CD8-positive, alpha-beta memory T cell (primary cell): ENCODE measurements at places on chromosomes 12 and 14. TPM values are rescaled to one million over a fixed set of nuclear protein-coding genes. Genes with fewer than 3 reads are reported as not detected.

SOAT2 gene
- 1.00 TPM for total RNA-seq

LTBP2 gene
- total RNA-seq = 0.24 TPM

TAPBPL gene
- total RNA-seq = 32.0 TPM

SMCO2 gene
- total RNA-seq = not detected

GYS2 gene
- not detected for total RNA-seq

AMHR2 gene
- not detected for total RNA-seq

LRRC10 gene
- total RNA-seq = not detected

EPS8 gene
- 0.92 TPM for total RNA-seq

RILPL2 gene
- 27.6 TPM for total RNA-seq

CLEC4A gene
- 0.42 TPM for total RNA-seq

- DNase-seq = peak; percentile 53
- H3K27me3 ChIP-seq = no peaks in the 10 kb centered on the region
- peaks cover 18% of the 10 kb centered on the region for H3K4me1 ChIP-seq
Measured at GRCh38 chr12:123533672-123534643, at the start of gene RILPL1. RILPL1 (minus strand) TSS chr12:123533719; CDS start chr12:123533482, 237 bp downstream.

- H3K27ac ChIP-seq = no peak overlapping the region
- H3K27me3 ChIP-seq = no peaks in the 10 kb centered on the region
- peaks cover 9% of the 10 kb centered on the region for H3K4me1 ChIP-seq
- no peak overlapping the region for H3K4me3 ChIP-seq
- DNase-seq = no peak
Measured at GRCh38 chr12:76563061-76563460, 3.5 kb upstream of the OSBPL8 start.

DNA sequence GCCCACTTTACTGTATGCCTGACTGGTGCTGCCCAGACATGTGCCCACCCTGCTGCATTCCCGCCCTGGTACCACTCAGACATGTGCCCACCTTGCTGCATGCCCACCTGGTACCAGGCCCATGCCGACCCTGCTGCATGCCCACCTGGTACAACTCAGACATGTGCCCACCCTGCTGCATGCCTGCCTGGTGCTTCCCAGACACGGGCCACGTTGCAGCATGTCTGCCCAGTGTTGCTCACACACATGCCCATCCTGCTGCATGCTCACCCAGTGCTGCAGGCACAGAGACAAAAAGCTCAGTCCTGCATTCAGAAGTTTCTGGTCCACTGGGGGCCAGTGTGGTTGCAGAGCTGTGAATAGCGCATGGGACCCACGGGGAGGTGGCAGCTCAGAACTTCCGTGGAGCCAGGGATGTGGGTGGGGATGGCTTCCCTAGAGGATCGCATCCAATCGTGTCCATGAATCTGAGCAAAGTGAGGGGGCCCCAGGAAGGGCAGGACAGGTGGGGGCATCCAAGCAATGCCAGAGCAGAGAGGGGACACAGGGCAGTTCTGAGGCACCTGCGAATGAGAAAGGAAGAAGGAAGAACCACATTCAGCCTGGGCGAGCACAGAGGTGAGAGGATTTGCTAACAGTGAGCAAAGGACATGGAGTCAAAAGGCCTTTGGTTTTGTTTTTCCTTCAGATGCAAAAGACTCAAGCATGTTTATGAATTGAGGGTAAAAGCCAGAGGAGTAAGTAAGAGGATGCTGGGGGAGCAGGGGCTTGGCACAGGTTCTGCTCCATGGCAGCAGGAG, 175.9 kb upstream of the C14orf180 start:
- H3K27me3 ChIP-seq = no peaks in the 10 kb centered on the region
- H3K4me1 ChIP-seq = peaks cover 15% of the 10 kb centered on the region
- DNase-seq = no peak

- H3K4me1 ChIP-seq = no peaks in the 10 kb centered on the region
- H3K36me3 ChIP-seq = no peaks in the 10 kb centered on the region
- H3K27me3 ChIP-seq = no peaks in the 10 kb centered on the region
- no peak overlapping the region for H3K4me3 ChIP-seq
- no peak for DNase-seq
Measured at GRCh38 chr14:92783813-92784431, 10.2 kb upstream of the GOLGA5 start.

GRCh38 chr12:121894633-121895032, 6.0 kb downstream of the PSMD9 start:
- no peak overlapping the region for H3K27ac ChIP-seq
- peaks cover 13% of the 10 kb centered on the region for H3K4me1 ChIP-seq
- no peaks in the 10 kb centered on the region for H3K27me3 ChIP-seq
- no peak overlapping the region for H3K4me3 ChIP-seq
- DNase-seq = no peak

- no peak for DNase-seq
- H3K4me3 ChIP-seq = peak overlapping the region; percentile 79
- peaks cover 9% of the 10 kb centered on the region for H3K4me1 ChIP-seq
- H3K36me3 ChIP-seq = no peaks in the 10 kb centered on the region
Measured at GRCh38 chr12:51082561-51083125, 753 bp downstream of the CSRNP2 start.

DNA sequence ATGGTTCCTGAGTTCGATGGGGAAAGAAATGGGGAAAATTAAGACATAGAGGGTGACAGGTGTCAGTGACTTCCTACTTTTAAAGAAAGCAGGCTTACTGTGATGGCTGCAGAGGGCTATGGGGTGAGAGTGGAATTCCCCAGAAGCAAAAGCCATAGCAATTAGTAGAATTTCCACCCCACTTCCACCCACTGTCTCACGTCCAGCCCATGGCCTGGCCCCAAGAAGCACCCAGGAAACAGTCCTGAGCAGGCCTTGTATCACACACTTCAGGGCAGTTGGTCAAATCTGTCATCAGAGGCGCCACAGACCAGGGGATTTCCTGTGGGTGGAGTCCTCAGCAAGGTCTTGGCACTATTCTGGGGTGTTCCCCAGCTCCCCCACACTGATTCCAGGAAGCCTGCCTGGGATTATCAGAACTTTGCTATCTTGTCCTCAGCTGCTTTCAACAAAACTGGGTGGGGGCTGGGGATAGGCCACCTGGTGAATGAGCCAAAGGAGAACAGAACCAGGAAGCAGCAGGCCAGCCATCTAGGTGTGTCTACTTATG, 120.1 kb upstream of the CCND2 start:
- H3K4me3 ChIP-seq = peak overlapping the region; percentile 11
- no peaks in the 10 kb centered on the region for H3K27me3 ChIP-seq

- no peaks in the 10 kb centered on the region for H3K4me1 ChIP-seq
- H3K27me3 ChIP-seq = no peaks in the 10 kb centered on the region
- no peak for DNase-seq
- no peak overlapping the region for H3K27ac ChIP-seq
- H3K36me3 ChIP-seq = peaks cover 21% of the 10 kb centered on the region
Measured at GRCh38 chr14:69049675-69050074, 70.6 kb upstream of the ACTN1 start.

DNA sequence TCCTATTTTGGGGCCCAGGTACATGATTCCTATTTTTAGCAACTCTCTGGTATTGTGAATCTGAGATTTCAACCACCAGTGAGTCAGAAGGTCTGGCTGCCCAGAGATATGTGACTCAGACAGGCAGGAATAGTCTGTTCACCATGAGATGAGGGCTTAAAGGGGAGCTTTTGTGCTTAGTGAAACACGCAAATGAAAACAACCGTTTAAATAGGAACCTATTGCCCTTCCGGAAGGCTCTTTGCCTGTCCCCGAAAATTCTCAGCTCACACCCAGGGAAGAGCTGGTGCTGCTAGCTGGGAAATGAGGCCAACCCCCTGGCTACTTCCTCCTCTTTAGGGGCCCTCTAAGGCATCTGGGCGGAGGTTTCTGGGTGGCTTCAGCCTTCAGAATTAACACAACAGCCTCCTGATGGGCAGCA, 283.6 kb downstream of the CACNA1C start:
- no peaks in the 10 kb centered on the region for H3K4me1 ChIP-seq
- H3K4me3 ChIP-seq = no peak overlapping the region
- no peaks in the 10 kb centered on the region for H3K27me3 ChIP-seq
- no peaks in the 10 kb centered on the region for H3K36me3 ChIP-seq

DNA sequence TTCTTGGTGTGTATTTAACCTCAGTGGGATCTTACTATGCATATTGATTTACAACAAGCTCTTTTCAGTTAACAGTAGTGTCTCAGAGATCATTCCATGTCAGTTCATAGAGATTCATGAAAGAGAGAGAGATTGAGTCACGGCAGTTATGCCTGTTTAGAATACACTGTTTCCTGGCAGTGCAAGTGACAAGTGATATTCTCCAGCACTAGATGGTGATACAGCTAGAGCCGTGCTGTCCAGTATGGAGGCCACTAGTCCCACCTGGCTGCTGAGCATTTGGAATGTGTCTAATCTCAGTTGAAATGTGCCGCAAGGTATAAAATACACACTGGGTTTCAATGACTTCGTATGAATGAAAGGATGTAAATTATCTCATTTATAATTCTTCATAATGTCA, 184.4 kb downstream of the SUDS3 start:
- no peak overlapping the region for H3K27ac ChIP-seq
- DNase-seq = no peak
- H3K36me3 ChIP-seq = no peaks in the 10 kb centered on the region

GRCh38 chr12:52672321-52672933, 7.8 kb downstream of the KRT1 start:
- no peaks in the 10 kb centered on the region for H3K36me3 ChIP-seq
- no peaks in the 10 kb centered on the region for H3K27me3 ChIP-seq
- DNase-seq = no peak
- no peak overlapping the region for H3K27ac ChIP-seq
- no peak overlapping the region for H3K4me3 ChIP-seq

DNA sequence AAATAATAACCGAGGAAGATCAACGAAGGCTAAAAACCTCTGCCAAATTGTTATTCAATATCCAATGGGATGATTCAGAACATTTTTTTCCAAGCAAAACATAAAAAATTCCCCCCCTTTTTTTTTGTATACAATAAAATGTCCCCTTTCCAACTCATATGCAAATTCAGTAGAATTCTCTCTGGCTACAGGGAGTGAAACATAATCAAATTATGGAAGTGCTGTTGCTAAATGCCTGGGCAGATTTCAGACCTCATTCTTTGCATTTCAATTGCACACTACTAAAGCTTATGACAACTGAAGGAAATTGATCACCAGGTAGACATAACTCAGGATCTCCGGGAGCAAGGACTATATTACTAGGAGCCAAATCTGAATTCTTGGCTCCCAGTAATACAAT, 51.0 kb downstream of the LMNTD1 start:
- H3K27ac ChIP-seq = no peak overlapping the region
- H3K4me1 ChIP-seq = no peaks in the 10 kb centered on the region
- DNase-seq = no peak
- no peak overlapping the region for H3K4me3 ChIP-seq
- no peaks in the 10 kb centered on the region for H3K27me3 ChIP-seq

GRCh38 chr12:111261911-111262676, 106.8 kb downstream of the PHETA1 start:
- no peak for DNase-seq
- no peak overlapping the region for H3K4me3 ChIP-seq
- H3K27me3 ChIP-seq = no peaks in the 10 kb centered on the region
- no peaks in the 10 kb centered on the region for H3K36me3 ChIP-seq
- H3K27ac ChIP-seq = no peak overlapping the region

- H3K27ac ChIP-seq = no peak overlapping the region
- H3K4me1 ChIP-seq = no peaks in the 10 kb centered on the region
- H3K36me3 ChIP-seq = no peaks in the 10 kb centered on the region
- H3K4me3 ChIP-seq = no peak overlapping the region
Measured at GRCh38 chr14:104573930-104574329, 5.6 kb upstream of the C14orf180 start.

DNA sequence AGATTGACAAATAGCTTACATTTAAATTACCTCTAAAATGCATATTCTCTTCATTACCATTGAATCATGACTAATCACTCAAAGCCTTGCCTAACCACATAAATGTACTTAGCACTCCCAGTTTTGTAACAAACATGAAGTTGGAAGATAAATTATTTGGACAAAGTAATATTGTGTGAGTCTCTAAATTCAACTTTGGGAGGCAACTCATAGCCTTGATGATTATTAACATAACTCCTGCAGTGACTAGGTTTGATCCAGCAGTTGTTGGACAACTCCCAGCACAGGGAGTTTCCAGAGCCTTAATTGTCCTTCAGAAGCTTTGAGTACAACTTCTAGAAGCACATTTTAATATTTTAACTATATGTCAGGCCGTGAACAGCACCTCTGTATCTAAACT, 153.4 kb upstream of the PDZRN4 start:
- no peak overlapping the region for H3K4me3 ChIP-seq
- H3K27ac ChIP-seq = no peak overlapping the region
- H3K27me3 ChIP-seq = no peaks in the 10 kb centered on the region
- no peaks in the 10 kb centered on the region for H3K4me1 ChIP-seq
- DNase-seq = no peak
- no peaks in the 10 kb centered on the region for H3K36me3 ChIP-seq
